ENCODE measurements at places on chromosomes 5 and 9. TPM values are rescaled to one million over a fixed set of nuclear protein-coding genes. Genes with fewer than 3 reads are reported as not detected.

The PCDHA9 gene
- total RNA-seq: not detected

The LURAP1L gene
- 1.0 TPM for total RNA-seq

The OR2V2 gene
- total RNA-seq: not detected

The MSMP gene
- total RNA-seq: not detected

The OR1J2 gene
- not detected for total RNA-seq

The GLIPR2 gene
- 3.6 TPM for total RNA-seq

The PCA3 gene
- not detected for total RNA-seq

The SLC9A3 gene
- total RNA-seq: 1.7 TPM

The C9orf50 gene
- not detected for total RNA-seq

The ANKRD20A1 gene
- 0.93 TPM for total RNA-seq

The PCDHB3 gene
- total RNA-seq: 0.69 TPM

The TAF11L10 gene
- total RNA-seq: not detected

The TDRD7 gene
- total RNA-seq: 7.0 TPM

The SLC6A7 gene
- not detected for total RNA-seq

Measured in psoas muscle (tissue), 8 donors.